ENCODE measurements at places on chromosomes 5 and 9.

- no peak for DNase-seq
Measured at GRCh38 chr5:97418462-97418861, 235.4 kb upstream of the RIOK2 start.

- DNase-seq: peak; percentile 86
Measured at GRCh38 chr9:91036826-91037510, 235.3 kb downstream of the SYK start.

DNA sequence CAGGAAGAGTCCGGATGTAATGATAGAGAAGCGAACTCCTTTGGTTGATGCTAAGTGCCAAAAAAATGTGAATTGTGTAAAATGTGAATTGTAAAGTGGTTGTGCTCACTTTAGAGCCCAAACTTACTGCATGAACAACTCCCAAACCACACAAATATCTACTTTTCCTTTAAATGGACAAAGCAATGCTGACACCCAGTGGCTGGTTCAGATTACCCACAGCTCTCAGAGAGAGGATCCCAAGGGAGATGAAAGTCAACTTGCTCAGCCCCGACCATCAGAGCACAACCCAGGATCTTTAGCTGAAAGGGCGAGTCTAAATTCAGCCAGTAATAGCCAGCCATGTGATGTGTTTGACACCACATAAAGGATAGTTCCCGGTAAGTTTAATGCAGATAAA is 133.7 kb downstream of the NMUR2 start:
- no peak for DNase-seq

GRCh38 chr5:96522635-96523355 is 89.7 kb upstream of the PCSK1 start:
- no peak for DNase-seq

GRCh38 chr5:28666110-28666509 is 1627.7 kb upstream of the CDH9 start:
- no peak for DNase-seq

DNA sequence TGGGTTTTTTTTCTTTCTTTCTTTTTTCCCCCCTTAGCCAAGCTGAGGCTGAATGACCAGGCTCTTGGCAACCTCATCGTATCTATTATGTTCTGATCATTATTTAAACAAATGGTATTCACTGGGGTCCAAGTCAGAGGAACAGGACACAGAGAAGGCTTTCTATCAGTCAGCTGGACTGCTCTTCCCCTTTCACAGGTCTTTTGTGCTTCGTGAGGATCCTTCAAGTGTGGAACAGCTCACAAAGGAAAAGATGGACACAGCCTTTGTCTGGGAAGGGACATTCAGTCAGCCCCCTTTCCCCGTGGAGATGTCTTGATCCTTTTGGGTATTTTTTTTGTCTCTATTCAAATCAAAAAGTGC is 54.2 kb upstream of the DPYSL3 start:
- no peak for DNase-seq

- no peak for DNase-seq
Measured at GRCh38 chr5:73596705-73597328, 29.2 kb upstream of the ARHGEF28 start.

- no peak for DNase-seq
Measured at GRCh38 chr9:92706218-92706940, 36.4 kb upstream of the IPPK start.

- peak; percentile 84 for DNase-seq
Measured at GRCh38 chr5:132294728-132295504, 722 bp downstream of the SLC22A4 start.

DNA sequence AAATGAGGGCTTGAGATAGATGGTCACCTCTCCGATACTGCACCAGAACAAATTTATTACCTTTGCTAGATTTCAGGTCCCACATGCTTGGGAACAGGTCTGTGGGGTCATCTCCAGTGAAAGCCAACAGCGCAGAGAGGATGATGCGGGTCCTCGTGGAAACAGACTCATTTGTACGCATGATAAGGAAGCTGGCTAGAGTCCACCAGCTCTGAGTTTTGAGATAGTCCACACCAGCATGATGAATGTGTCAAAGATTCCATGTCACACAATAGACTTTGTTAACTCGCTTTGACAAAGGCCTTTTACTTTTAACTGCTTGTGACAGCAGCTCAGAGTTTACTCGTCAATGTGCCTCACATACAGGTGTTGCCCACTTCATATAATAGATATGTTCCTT is 105.4 kb upstream of the TBCA start:
- no peak for DNase-seq

DNA sequence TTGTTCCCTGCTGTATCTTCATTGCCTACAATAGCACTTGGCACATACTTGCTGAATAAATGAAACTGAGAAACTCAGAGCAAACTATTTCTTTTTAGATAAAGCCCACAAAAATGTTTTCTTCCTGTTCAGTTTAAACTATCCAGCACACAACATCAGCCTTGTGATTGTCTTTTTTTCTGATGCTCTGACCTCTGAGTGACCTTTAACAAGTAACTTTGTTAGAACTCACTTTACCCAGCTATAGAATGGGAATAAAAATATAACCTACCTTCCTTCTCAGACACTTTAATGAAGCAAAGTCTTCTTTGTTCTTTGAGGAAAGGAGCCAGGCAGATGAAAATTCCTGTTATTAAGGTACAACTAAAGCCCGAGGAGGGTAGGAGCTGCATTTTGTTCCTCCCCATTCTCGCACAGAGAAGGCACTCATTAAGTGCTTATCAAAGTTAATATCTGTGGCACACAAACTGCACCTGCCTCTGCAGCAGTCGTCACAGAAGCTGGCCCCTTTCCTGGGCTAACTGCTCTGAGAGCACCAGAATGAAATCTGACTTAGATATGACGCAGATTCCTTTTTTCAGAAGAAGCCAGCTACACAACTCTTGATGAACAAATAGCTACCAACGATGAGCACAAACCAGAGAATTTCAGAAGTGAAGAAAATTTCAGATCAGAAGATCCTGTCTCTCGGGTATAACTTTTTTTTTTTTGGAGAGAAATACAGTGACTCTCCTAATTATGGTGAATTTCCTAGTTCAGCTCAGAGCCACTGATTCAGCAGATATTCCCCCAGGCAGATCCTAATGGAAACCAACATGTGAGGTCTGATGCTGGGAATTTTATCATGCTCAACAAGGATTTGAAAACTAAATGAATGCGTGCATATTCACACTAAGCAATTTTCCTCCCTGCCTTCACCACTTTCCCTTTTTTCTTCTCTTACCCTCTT is 31.0 kb upstream of the NR3C1 start:
- DNase-seq: no peak

DNA sequence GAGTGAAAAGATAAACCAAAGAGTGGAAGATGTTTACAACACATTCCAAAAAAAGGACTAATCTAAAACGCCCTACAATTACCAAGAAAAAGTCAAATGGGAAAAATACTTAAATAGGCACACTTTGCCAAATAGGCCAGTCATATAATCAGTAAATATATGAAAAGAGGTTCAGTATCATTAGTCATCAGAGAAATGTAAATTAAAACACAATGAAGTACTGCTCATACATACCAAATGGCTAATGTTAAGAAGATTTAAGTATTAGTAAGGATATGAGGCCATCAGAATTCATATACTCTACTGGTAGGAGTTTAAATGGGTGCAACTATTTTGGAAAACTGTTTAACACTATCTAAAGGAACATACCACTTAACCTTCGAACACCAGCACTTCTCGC is 47.6 kb downstream of the ZDHHC21 start:
- no peak for DNase-seq

DNA sequence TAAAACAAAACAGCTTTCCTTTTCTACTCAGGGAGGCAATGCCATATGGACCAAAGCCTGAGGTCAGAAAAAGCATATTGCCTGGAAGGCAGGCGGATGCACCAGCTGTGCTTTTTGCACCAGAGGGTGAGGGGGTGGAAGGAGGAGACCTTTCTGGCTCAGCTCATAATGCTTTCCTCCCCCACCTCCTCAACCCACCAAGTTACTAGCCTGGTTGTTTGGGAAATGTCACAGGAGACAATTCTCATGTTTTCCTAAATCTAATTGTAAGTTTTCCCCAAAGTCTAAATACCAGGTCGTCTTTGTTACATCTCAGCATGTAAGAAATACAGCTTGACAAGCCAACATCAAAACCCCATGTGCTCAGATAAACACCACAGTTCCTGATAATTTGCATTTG is 72.6 kb upstream of the DMRTA1 start:
- no peak for DNase-seq

GRCh38 chr5:138386290-138386689 is 33.8 kb downstream of the KDM3B start:
- DNase-seq: no peak

GRCh38 chr5:103525361-103525760 is 37.2 kb downstream of the NUDT12 start:
- DNase-seq: no peak

- DNase-seq: no peak
Measured at GRCh38 chr9:89619019-89619418, 14.2 kb downstream of the GADD45G start.

DNA sequence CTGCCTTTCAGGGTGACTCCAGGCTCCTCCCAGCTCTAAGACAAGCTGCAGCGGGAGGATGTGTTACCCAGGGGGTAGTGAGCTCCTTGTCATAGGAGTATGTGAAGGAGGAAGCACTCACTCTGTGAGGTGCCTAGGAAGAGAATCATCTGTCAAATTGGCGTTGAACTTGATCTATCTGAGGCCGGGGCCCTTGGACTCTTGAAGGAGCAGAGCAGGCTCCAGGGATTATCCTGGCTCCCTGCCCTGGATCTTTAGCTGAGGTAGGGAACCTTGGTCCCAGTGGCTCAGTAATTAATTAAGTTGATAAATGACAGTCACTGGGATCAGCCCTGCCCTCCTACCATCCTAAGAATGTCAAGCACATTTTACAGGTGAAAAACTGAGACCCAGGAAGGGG is 15.5 kb downstream of the ADGRD2 start:
- no peak for DNase-seq

- no peak for DNase-seq
Measured at GRCh38 chr9:126217250-126217653, 109.4 kb upstream of the MVB12B start.

DNA sequence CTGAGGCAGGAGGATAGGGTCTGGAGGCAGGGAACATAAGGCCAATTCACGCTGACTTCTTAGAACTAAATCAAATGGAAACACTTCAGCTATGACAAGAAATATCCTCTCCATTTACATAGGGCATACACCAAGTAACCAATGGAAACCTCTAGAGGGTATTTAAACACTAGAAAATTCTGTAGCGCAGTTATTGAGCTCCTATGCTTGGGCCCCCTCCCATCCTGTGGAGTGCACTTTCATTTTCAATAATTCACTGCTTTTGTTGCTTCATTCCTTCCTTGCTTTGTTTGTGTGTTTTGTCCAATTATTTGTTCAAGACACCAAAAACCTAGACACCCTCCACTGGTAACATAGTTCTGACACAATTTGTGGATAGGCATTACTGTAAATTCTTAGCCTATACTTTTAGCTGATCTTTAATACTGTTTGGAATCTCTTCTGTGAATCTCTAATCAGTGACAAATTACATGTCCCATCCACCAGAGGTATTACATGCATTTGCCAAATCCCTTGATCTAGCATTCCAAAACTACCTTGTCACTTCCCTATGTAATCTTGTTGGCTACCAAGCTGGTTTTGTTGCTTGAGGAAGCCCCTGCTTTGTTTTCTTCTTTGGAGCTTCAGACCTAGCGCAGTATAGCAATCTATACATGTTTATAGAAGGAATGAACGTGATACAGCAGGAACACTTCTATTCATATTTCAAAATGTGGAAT is 61.6 kb downstream of the ST8SIA4 start:
- DNase-seq: no peak

- DNase-seq: no peak
Measured at GRCh38 chr5:140112685-140113179, 1.2 kb upstream of the PURA start.

DNA sequence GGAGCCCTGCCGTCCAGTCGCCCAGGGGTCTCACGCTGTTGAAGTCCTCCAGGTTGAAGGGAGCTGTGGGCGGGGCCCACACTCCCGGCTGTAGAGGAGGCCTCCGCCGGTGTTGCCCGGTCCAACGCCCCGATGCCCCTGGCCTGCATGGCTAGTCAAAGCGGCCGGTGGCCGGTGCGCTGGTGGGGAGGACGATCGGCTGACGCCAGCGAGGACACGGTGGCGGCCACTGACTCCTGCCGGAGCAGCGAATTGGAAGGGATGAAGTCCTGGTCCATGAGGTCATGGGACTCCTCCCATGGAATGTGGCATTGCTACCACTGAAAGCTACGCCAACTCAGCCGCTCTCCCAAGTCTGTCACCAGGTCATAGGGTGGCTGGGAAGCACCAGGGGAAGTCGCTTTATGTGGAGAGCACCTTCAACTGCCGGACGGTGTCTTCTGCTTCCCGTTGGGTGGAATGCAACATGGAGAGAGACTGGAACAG is 11.8 kb downstream of the RCL1 start:
- no peak for DNase-seq

GRCh38 chr5:98458004-98458403 is 315.5 kb upstream of the RGMB start:
- DNase-seq: no peak

DNA sequence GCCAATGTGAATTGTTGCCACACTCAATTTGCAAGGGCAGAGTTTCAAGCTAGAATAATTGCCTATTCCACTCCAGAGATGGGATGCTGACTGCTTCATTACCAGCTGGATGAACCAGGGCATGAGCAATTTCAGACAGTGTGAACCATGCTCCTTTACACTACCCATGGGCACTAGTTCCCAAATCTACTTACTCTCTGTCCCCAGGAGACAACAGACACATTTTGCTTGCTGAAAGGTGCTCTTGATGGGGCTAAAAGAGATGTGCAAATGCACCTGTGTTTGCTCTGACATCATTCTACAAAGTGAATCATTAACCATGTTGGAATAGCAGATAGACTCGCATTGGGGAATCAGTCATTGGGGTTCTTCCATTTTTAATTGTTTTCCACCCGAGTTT is 522.3 kb upstream of the NUDT12 start:
- DNase-seq: no peak

- DNase-seq: no peak
Measured at GRCh38 chr9:14170973-14171596, 142.9 kb downstream of the NFIB start.

DNA sequence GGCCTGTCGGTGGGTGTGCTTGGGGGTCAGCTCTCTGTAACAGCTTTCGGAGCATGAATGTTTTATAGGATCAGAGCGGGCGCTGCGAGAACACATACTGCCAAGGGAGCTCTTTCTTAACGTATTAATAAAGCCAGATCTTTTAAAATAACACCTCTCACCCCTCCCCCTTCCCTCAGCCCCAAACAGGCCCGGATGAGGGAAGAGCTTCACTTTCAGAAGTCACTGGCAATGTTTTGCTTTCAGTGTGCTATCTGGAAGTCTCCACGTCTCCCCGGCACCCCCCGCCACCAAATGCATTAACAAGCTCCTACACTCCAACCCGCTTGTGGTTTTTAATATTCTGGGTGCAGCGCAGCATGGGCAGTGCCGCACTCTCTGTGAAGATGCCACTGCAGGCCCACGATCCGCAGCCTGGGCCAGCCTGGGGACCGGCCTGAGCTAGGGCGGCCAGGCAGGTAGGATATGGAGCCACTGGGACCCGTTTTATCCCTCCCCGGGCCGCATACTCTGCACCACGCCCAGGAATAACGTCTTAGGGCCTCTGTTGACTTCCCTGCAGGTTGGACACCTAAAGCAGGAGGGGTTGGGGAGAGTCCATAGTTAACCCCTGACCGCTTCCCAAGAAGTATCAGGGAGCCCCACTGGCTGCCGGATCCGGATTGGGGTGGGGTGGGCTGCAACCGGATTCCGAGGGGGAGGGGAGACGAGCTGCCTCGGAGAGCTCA is 12.6 kb downstream of the NR2F1 start:
- DNase-seq: peak; percentile 57

GRCh38 chr5:145101246-145101645 is 733.9 kb downstream of the PRELID2 start:
- DNase-seq: no peak

All from activated CD8-positive, alpha-beta memory T cell treated with anti-CD3 and anti-CD28 coated beads for 24 hours (primary cell).